ENCODE measurements at places on chromosomes 11 and 22.

DNA sequence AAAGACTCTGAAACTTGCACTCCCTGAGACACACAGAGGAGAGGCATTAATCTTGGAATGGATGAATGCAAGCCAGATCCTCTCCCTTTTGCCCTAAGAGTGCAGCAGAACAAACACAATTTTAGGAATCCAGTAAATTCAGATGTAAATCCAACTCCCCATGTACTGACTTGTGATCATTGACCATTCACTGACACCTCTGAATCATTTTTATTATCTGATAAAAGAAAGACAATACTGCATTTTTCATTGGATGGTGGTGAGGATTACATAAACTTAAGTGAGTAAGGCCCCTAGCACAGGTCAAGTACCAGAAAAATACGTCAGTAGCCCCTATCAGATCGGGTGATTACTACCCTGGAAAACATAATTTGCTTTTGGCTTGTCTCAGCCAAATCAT is 782.9 kb upstream of the API5 start:
- no peak for DNase-seq

DNA sequence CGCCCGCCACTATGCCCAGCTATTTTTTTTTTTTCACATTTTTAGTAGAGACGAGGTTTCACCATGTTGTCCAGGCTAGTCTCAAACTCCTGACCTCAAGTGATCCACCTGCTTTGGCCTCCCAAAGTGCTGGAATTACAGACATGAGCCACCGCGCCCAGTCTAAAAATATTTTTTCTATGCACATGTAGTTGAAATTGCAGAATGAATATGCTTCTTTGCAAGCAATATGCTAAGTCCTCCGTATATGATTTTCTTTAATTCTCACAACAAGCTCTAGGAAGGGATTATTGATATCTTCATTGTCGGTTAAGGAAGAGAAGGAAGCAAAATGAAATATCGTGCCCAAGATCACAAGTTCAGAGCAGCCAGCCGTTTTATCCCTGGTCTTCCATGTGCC is 30.1 kb upstream of the SYT13 start:
- no peak for DNase-seq

DNA sequence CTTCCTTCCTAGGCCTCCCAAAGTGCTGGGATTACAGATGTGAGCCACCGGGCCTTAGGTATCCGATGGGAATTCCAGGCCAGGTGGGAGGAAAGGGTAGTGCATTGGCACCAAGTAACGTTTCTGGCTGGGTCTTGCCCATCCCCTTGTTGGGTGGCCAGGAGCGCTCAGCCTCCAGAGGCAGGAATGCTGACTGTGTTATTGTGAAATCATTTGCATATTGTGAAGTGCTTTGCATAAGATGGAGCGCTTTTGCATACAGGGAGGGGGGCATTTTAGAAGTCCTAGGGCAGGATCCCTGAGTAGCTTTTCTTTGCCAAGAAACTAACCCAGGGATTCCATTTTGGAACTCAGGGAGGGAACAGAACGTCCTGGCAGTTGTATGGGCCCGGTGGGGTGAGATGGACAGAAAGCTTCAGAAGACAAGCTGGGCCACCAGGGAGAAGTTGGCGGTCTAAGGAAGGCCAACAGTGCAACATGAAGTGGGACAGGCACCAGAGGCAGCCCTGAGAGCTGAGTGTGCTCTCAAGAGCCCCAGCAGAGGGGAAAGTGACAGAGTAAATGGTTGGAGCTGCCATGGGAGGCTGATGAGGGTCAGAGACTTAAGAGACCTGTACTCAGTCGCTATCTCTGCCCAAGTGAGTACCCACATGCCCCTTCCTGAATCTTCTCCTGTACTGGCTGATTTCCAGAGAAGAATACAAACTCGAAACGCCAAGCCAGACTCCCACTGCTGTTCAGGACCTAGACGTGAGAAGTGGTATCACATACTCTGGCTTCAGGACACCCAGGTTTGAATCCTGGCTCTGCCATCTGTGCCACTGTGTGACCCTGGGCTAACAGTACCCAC is 1.3 kb upstream of the SLC39A13 start:
- peak; percentile 89 for DNase-seq

DNA sequence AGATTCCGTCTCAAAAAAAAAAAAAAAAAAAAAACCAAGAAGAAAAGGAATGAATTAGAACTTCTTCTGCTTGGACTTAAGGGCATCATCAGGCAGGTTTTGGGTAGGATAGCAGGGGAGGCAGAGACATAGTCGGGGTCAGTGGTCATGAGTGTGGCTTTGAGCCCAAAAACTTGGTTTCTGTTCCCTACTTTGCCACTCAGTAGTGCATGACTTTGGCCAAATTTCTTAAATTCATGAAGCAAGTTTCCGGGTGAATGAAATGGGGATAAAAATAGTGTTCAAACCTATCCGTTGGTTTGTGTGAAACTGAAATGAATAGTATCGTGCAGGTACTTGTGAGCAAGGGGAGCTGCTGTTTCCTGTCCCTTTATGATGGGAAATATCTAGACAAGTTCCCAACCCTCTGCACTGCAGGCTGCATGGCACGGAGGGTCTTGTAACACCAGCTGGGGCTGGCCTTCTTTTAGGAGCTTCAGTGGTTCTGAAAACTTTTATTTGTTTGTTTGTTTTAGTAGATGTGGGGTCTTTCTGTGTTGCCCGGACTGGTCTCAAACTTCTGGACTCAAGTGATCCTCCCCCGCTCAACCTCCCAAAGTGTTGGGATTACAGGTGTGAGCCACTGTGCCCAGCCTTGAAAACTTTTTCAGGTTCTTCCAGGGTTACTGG is 18.4 kb downstream of the NEAT1 start:
- no peak for DNase-seq

GRCh38 chr11:131668500-131669400 is 298.3 kb downstream of the NTM start:
- peak; percentile 18 for DNase-seq

- no peak for DNase-seq
Observed at GRCh38 chr22:23497016-23497885, 82.8 kb downstream of the IGLL1 start.

GRCh38 chr11:121327553-121327952 is 35.0 kb downstream of the SC5D start:
- no peak for DNase-seq

DNA sequence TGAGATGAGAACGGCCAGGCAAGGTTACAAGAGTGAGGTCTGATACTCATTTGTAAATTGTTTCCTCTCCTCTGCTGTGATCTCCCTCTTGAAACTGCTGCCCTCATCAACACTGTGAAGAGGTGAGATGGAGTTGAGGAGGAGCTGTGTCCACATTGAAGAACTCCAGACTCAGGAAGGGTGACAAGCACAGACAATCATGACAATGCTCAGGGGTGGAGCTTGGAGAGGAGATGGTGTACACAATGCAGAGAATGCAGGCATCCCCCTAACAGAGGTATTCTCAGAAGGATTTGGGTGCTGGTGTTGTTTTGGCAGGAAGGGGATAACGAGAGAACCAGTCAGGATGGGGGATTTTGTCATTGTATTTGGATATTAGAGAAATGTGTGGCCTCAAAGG is 21.5 kb upstream of the MMP7 start:
- DNase-seq: no peak

DNA sequence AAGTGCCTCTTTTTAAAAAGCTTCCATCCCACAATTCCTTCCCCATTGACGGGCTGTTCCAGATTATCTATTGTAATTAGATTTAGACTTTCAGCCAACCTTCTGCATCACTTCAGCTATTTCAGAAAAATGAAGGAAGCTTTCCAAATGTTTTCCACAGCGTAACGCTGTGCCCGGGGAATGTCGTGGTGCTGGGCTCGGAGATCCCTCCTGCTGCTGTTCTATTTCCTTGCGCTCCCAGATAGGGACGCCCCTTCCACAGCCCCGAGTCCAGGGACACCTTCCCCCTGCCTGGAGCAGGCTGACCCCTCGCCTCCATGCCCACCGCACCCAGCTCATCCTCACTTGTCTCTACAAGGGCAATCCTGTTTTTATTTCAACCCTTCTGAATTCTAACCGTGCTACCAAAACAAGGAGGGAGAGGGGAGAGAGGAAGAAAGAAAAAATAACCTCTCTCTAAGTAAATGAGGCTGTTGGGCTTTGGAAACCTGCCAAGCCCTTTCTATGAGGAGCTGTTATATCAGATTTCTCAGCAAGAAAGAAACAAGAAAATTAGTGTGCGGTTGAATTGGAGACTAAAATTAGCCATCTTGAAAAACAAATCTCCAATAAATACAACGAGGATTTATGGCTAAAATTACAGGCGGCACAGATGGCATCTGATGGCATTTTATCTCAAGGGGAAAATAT is 366.9 kb downstream of the BRD1 start:
- DNase-seq: no peak

DNA sequence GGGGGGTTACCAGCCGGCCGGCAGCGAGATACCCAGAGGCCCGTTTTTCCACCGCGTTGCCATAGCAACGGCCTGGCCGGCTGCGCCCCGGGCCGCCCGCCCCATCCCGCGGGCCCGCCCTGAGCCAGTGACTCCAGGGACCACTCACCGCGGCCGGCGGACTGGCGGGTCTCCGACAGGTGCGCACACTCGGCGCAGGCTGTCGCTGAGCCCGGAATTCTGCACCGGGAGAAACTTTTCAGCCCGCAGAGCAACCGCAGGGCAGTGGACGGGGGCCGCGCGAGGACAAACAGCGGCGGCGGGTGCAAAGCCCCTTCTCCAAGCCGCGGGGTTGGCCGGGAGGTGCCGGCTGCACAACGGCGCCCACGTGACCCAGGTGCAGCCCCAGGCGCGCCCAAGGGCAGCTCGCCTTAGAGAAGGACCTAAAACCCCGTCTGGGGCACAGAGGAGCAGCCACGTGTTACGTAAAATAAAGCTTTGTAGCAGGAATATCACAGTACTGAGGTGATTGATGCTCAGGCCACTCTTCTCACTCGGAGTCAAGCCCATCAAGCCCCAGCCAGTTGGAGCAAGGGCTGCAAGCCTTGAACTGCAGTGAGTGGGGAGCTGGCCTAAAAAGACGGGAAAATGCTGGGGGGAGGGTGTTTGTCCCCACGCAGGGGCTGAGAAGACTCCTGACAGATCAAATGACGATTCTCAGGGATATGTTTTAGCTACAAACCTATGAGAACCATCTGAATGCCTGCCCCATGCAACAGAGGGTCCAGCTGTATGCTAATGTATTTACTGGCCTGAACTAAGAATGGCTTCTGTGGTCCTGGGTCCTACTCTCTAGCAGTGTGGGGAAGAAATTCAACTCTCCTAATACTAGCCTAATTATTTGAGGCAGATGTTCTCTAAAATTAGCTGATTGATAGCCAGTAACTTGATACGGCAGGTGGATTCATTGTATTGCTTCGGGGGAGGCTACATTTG is at the start of gene STK33:
STK33 (minus strand) TSS at position 294 of the 975 bp plus-strand sequence. CDS start 119,323 bp downstream, outside the sequence.
- DNase-seq: no peak

DNA sequence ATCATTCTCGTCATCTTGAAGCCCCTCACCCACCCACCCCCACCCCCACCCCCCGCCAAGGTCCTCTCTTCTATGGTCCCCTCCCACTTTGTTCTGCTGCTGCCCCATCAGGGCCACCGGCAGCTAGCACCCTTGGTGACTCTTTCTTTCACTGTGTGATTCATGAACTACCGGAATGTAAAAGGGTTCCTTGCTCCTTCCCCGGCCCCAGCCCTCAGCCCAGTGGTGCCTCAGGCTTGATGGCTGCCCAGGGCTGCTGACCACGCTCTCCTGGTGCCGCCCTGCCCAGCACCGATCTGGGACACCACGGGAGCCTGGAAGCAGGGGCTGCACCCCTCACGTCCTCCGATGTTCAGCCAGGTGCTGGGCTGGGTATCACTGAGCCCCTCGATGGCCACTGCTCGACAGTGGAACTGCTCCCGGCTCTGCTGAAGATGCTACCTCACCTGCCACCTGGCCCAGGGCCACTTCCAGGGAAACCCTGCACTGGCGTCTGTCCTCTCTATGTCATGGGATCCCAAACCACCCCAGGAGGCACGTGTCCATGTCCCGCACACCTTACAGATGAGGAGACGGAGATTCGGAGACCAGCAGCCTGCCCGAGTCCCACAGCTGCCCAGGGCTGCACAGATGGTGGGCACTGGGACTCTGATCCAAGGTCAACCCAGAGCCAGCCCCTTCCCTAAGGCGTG is 39.7 kb downstream of the IGLL5 start:
- no peak for DNase-seq

DNA sequence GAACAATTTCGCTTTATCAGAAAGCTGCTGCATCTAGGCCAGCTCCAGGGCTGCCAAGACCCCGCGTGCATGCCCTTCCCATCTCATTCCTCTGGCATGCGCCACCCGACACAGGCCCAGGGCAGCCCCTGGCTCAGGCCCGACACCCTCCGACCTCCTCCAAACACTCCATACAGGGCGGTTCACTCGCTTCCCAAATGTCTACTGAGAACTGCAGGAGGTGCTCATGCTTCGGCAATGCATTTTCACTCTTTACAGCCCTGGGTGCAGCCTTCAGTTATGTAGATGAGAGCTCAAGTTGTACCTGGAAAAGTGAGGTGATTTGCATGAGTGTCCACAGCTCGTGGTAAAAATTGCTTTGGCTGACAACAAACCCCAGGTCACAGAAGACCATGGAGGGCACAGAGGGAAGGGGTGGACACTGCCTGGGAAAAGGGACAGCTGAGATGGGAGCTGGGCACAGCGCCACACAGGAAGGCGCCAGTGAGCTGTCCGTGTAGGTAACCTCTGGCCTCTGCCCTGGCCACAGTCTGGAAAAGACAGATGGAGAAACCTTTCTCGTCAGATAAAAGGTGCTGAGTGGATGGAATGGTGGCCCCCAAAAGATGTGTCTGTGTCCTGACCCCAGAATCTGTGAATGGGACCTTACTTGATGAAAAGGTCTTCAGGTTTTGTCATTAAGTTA is 1351.9 kb downstream of the BRD1 start:
- no peak for DNase-seq

GRCh38 chr22:49513358-49513851 is 314.3 kb downstream of the BRD1 start:
- DNase-seq: no peak

GRCh38 chr11:776561-777287 is 563 bp downstream of the GATD1 start:
- DNase-seq: no peak

DNA sequence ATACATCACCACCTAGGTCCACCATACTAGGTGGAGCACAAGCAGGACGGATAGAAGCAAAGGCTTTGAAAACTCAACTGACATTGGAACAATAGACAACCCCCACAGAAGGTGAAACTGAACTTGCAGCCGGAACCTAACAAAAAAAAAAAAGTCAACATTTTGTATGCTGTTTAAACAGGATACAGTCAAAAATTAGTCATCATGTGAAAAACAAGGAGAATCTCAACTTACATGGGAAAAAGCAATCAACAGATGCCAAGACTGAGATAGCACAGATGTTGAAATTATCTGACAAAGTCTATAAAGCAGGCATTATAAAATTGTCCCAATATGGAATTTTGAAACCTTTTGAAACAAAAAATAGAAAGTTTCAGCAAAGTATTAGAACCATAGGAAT is 123.8 kb downstream of the RAB38 start:
- DNase-seq: no peak

DNA sequence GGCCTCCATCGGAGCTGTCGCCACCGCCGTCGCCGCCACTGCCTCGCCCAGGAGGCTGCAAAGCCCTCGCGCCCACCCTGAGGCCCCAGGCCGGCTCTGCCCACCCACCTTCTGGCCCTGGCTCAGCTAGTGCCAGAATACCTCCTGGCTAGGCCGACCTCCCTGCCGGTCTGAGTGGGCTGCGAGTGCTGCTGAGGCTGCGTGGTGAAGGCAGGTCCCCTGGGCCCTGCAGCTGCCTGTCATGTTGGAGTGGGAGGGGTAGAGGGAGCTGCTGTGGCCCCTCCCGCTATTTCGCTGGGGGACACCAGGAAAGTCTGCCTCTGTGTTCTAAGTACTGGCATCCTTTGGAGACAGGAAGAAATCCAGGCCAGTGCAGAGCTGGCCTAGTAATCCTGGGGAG is 34.2 kb downstream of the LRRC10B start:
- no peak for DNase-seq

GRCh38 chr11:4699697-4700435 is 2.2 kb upstream of the OR51E2 start:
- DNase-seq: no peak

Data from NCI-H1048 (cell line).